ENCODE measurements at places on chromosomes 4 and X.

DNA sequence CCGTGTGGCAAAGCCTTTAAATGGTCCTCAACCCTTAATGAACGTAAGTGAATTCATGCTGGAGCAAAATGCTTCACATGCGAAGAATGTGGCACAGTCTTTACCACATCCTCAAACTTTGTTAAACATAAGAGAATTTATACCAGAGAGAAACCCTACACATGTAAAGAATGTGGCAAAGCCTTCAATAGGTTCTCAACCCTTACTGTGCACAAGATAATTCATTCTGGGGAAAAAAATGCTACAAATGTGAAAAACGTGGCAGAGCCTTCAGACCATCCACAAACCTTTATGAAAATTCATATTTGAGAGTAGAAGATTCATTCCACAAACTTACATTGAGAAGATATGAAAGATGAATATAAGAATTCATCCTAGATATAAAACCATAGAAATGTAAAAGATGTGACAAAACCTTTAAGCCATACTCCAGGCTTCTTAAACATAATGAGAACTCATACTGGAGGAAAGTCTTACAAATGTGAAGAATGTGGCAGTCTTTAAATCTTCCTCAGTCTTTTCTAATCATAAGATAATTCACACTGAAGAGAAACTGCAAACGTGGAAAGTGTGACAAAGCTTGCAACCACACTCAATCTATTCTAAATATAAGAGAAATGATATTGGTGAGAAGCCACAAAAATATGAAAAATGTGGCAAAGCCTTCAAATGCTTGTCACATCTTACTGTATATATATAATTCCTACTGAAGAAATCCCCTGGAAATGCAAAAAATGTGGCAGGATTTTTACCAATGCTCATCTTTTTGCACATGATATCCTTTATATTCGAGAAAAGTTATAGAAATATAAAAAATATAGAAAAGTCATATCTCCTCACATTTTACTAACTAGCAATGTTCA lies 36.9 kb downstream of the ZNF141 start:
- DNase-seq, result no peak

DNA sequence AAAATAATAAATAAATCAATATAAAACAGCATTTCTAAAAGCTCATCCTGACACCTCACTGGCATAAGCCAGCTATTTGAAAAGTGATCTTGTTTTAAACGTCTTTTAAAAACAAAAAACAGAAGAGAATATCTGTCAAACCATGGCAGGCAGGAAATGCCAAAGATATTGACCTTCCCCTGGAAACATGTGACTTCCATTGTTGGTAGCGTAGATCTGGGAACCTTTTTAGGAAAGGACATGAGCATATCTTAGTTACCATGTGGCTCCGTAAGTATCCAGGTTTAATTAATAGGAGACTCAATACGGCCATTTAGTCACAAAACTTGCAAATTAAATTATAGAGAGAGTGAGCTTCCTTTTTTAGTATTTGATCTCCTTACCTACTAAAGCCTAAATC lies 83.0 kb upstream of the KLHL4 start:
- no peak for DNase-seq

DNA sequence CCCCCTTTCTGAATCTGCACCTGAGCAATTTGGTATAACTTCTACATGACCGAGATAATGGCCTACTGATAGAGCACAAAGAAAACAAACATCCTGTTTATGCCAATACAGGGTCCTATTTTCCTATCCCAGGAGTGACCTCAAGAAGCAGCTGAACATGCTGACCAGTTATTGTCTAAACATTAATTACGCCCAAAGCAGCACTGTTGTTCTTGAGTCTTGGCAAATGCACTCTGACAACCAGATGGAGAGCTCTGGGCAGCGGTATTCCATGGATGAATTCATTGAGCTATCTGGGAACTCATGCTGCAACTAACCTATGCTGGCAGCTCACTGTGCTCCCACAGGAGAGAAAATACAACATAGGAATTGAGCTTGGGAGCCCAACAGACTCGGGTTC lies 52.6 kb downstream of the PCYT1B start:
- DNase-seq, result no peak

GRCh38 chr4:112860830-112861690 lies 188.4 kb upstream of the ANK2 start:
- DNase-seq, result no peak

- DNase-seq, result no peak
Measured at GRCh38 chr4:151489462-151490203, 80.7 kb downstream of the FHIP1A start.

DNA sequence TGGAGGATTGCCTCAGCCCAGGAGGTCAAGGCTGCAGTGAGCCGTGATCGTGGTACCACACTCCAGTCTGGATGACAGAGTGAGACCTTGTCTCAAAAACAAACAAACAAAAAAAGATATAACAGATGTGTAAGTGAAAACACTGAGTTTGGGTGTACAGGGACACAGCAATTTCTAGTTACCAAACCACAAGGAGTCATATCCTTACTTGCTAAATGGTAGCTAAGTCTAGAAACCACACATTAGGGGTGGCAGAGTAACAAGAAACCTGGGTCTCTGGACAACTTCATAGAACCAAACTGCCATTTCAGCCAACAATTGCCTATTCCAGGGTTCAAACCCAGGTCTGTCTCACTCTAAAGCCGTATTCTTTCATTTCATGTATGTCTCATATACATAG lies 20.8 kb downstream of the PPEF2 start:
- no peak for DNase-seq

DNA sequence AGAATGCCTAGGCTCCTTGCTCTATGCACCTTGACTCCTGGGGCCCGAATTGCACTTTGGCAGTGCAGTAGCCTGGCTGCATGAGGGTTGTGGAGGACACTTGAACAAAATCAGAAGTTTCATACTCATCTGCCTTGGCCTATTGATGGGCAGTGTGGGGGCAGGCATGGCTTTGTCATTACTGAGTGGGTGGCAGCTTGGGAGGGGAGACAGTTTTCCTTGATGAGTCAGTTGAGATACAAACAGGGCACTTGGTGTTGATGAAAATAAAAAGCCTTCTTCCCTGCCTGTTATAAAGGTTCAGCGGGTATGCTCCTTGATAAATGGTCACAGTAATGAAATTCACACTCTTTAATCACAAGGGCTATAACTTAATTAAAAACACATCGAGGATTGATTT lies 126.8 kb upstream of the MAMLD1 start:
- no peak for DNase-seq

- no peak for DNase-seq
Measured at GRCh38 chr4:38582889-38583470, 81.0 kb upstream of the KLF3 start.

DNA sequence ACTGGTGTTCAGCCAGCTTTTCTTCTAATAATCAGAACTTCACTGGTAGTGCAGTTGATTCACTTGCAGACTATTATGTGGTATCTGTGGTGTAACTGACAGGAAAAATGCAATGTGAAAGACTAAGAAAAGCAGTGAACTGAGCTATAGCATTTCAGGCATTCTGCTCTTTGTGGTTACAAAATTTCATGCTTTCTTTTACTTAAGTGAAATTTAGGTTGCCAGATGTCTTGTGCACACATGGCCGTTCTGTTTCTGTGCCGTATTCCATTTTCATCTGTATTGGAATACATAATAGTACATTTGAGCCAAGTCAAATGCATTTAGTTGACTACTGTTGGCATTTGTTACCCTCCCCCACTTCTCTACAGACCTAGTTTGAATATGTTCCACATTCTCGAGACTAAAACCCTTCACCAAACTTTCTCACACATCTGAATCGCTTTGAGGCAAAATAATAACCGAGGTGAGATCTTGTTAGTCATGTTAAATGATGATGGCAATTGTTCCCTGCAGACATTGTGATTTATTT lies 8.2 kb downstream of the RTL3 start:
- DNase-seq, result peak; percentile 51

GRCh38 chr4:6688879-6689505 lies 4.7 kb upstream of the S100P start:
- DNase-seq, result no peak

DNA sequence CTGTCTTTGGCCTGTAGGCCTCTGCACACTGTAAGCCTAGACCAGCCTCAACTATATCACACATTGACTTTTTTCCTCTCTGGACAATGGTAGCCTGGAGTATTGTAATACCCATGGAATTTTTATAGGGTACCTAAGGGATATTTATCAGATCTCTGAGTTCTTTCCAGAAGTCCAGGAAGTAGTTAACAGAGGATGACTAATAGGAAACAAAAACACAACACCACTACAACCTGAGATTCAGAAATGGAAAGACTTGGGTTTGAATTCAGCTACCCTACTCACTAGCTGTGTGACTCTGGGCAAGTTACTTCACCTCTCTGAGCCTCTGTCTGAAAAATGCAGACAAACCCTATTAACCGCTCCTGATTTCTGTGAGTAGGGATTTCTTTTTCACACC lies 7.7 kb upstream of the STX18 start:
- no peak for DNase-seq

GRCh38 chr4:54281054-54281766 lies 52.1 kb downstream of the PDGFRA start:
- no peak for DNase-seq

DNA sequence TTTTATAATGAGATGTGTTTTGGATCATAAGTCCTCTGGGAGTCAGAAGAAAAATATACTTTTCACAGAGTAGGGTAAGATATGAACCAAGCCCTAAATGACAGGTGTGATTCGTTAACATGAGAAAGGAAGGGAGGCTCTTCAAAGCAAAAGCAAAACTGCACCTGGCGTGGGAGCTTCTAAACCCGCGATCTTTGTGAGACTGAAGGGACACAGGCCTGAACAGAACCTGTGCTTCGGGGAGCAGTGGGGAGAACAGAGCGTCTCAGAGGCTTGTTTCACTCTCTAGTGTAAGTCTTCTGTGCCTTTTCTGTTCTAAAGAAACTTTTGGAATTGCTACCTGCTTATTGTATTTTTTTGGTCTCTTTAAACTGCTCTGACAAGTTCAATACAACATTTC lies 30.2 kb upstream of the CYP4V2 start:
- DNase-seq, result peak; percentile 85

DNA sequence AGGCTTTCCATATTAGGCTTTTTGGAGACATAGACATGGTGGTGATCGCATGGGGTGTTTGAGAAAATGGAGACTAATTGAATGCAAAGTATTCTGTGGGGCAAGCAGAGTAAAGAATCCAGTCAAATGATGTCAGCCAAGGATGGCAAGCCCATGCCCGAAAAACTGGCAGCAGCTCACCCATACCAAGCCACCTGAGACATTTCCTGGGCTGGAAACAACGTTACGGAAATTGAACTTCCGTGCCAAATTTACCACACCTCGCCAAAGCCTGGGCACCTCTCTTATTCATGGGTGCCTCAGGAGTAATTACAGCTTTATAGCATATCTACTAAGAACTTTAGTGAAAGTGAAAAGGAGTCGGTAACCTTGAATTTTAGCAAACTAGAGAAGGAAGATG lies 166.4 kb downstream of the CBR4 start:
- no peak for DNase-seq

GRCh38 chrX:39679497-39680157 lies 418.1 kb downstream of the BCOR start:
- no peak for DNase-seq

DNA sequence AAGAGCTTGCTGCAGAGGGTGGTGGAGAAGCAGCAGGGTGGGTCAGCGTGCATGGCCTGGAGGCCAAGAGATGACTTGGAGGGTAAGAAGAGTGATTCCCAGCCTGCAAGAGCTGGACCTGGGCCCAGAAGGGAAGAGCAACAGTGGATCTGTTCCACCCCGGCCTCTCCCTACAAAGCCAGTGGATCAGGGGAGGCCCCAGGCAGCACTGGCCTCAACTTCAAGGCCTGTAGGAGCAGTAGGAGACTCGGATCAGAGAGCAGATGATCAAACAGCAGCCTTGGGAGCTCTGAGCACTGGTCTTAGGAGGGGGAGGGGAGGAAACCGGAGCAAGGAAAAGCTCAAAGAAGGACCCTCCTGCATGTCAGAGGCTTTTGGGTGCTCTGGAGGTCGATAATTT lies 7.6 kb downstream of the L1CAM start:
- no peak for DNase-seq

DNA sequence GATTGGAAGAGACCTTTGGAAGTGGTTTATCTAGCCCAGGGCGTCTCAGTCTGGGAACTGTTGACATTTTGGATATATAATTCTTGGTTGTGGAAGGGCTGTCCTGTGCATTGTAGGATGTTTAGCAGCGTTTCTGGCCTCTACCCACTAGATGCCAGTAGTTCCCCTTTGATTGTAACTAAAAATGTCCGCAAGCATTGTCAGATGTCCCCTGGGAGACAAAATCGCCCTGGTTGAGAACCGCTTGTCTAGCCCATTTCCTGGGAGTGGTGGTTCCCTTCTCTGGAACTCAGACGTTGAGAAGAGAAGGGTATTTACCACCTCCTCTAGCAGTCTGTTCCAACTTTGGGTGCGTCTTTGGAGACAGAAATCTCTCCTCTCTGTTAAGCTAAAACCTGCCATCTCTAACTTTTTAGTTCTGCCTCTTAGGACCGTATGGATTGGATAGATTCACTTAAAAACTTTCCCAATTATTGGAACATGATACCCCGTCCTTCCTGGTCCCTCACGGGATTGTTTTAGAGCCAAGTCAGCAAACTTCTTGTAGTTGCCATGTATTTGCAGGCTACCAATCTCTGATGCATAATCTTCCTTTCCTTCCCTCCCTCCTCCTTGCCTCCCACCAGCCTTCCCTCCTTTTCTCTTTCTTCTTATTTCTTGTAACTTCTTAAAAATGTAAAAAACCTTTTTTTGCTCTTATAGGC lies 13.9 kb downstream of the TMEM165 start:
- DNase-seq, result no peak

DNA sequence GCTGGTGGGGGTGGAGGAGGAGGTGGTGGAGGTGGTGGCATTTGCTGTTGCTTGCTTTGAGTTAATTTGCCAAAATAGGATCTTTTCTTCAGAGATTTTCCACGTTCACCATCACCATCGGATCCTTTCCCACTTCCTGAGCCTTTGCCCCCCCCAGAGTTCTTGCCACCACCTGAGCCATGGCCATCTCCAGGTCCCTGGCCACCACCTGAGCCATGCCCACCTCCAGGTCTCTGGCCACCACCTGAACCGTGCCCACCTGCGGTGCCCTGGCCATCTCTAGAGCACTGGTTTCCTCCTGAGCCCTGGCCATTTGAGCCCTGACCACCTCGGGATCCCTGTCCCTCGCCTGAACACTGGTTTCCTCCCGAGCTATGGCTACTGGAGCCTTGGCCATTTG lies 1.9 kb downstream of the IRS4 start:
- DNase-seq, result no peak

GRCh38 chrX:125654501-125654900 lies 334.8 kb downstream of the TEX13C start:
- no peak for DNase-seq

GRCh38 chr4:103364083-103364482 lies 165.9 kb upstream of the CENPE start:
- no peak for DNase-seq

DNA sequence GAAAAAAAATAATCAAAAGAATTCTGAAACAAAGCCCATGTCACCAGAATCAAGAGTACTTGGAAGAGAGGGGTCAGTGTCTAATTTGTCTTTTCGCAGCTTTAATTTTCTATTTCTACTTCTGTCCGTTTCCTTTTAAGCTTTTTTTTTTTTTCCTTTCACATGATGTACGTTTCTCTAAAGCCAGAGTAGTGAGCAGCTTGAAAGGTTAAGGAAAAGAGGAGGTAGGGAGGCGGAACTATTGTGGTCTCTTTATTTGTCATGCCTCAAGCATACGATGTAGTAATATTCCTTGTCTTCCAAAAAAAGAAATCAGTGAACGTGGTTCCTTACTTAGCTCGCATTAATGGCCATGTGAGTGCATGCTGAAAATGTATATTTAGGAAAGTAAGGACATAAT lies 311.5 kb downstream of the TENM3 start:
- no peak for DNase-seq

- no peak for DNase-seq
Measured at GRCh38 chr4:15402974-15403373, 24.9 kb upstream of the C1QTNF7 start.

All from GM12864 (cell line).